NCI-H2107 (cell line): ENCODE measurements at places on chromosomes 7 and 10.

DNA sequence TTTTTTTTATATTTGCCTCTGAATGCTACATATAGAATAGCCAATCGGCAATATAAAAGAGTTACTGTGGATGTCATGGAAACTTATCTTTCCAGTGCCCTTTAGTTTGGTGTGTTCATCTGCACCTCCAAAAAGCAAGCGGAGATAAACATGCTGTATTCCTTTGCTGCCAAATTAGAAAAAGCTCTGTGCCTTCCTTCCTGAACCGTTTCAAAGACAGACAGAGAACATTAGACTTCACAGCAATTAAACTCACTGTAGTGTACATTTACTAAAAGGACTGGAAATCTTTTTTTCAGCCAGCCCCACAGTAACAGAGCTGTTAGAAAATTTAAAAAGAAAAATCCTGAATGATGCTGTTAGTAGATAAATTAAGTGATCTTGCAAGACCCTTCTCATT lies 707.5 kb downstream of the LRMDA start:
- DNase-seq = no peak

DNA sequence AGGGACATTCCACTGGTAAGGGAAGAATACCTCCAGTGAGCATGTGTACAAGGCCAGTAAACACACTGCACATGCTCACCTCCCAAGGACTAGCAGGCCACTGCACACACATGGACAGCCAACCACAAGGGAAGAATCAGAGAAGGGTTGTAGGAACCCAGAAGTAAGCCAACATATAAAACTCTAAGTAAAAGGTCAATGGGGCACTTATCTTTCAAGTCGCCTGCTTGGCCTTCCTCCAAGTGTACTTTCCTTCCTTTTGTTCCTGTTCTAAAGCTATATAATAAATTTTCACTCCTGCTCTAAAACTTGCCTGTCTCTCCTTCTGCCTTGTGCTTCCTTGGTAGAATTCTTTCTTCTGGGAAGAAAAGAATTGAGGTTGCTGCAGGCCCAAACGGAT lies 33.0 kb downstream of the ORC5 start:
- DNase-seq = no peak

DNA sequence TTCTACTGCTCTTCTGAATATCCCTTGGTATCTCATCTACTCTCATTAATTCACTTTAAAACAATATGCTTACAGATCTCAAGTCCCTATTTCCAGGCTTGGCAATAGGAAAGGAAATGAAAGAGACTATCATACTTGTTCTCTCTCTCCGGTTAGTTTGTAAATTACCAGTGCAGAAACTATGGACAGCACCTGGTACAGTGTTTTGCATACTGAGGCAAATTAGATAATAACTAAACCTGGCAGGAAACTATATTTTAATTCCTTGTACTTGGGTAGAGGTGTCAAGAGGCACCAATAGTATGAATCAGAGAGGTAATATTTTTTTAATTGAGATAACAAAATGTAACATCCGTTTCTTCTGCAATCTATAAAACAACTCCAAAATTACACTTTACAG lies 97.7 kb upstream of the TMEM196 start:
- DNase-seq = no peak

GRCh38 chr10:70804421-70804808 lies 11.3 kb upstream of the SGPL1 start:
- no peak for DNase-seq

DNA sequence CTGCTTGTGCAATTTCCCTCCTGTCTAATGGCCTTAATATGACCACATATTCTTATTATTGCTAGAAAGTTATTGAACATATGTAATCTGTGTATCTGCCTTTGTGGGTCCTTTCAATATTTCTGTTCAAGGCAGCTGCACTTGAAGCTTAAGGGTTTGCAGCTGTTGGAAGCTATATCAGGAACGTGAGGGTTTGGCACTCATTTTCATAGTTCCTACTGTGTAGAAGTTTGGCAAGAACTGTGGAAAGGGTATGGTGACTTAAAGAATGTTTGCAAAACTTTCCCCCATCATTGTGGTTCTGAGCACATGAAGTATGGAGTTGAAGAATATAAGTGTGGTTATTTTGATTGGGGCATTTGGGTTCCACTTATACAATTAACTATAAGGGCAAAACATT lies 144.7 kb upstream of the SEMA3A start:
- DNase-seq = no peak

DNA sequence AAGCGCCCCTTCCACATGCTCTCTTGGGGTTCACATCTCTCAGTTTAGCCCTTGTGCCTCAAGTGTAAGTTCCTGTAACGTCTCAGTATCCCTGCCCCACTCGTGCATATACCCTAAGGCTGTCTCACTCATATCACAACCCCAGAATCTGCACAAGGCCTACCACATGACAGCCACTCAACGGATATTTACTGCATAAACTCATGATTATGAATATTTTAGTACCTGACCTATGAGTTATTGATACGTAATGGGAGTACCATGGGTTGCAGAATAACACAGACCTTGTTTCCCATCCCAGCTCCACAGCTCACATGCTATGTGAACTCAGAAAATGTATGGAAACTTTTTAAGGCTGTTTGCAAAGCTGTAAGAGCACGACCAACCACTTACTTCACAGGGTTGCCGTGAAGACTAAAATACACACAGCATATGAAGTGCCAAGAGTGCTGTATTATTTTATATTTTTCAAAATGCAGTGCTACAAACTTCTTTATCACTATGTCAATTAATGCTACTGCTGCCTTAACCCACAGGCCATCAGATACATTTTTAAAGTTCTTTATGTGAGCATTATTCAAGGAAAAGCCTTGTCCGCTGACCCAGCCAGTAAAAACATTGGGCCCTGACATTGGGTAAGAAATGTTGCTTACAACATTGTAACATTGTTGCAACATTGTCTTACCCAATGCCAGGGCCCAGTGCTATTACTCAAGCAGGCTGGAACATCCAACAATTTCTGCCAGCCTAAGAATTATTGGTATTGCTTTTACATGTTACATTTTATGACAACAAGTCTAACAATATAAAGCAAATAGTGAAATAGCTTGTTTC lies 97.2 kb downstream of the JAZF1 start:
- no peak for DNase-seq

- no peak for DNase-seq
These were observed 25.5 kb downstream of the PRR15 start for GRCh38 chr7:29588900-29589696.

GRCh38 chr7:105932835-105933477 lies 30.1 kb upstream of the CDHR3 start:
- peak; percentile 41 for DNase-seq

DNA sequence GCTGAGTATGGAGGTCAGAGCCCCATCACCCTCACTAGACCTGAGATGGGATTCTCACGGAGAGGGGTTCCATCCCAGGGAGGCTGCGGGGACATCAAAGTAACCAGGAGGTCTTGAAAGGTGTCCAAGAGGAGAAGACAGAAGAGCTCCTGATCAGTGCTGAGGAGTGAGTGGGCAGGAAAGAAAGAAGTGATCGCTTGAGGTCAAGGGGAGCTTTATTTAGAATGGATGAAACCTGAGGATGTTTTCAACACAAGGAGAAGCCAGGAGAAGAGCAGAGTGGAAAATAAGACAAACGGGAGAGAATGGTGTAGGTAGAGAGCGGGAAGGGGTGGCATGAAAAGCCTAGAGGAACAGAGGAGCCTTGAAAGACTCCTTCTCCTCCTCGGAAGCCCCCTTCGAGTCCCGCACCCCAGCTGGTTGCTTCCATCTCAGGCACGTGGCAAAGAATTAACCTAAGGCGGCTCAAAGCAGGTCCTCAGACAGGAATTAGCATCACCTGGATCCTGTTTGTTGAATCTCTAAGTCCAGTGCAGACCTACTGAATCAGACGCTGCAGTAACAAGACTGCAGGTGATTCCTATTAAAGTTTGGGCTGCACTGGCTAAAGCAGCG lies 5.8 kb downstream of the SVIL start:
- no peak for DNase-seq

- DNase-seq = no peak
These were observed 97.3 kb downstream of the GRID1 start for GRCh38 chr10:86269332-86269731.
